RPMI7951 (cell line): ENCODE measurements at places on chromosomes 1 and 21. TPM values are rescaled to one million over a fixed set of nuclear protein-coding genes. Genes with fewer than 3 reads are reported as not detected.

The CTSE gene
- total RNA-seq = 0.60 TPM in 1 of 2 replicates, not detected in the other

- DNase-seq = no peak
Observed at GRCh38 chr21:15289896-15290841, 225.4 kb upstream of the NRIP1 start.

The ARMH1 gene
- 0.29 TPM in 1 of 2 replicates, not detected in the other for total RNA-seq

GRCh38 chr21:46128106-46128932, 27.1 kb downstream of the FTCD start:
- peak; percentile 68 for DNase-seq

DNA sequence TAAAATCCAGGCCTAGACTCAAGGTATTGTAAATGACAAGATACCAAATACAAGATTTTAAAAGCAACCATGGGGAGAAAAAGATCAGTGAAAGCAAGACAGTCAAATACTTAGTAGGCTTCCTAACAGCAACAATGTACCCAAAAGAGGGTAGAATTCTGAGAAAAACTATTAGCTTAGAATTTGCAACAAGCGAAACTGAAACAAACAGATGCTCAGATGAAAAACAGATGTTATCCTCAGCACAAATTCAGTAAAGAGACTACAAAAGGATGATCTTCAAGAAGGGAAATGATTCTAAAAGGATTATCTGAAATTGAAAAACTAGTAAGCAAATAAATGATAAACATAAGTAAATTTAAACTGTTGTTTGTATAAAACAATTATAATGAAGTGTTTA, 40.0 kb downstream of the PDC start:
- DNase-seq = peak; percentile 10

The BEND5 gene
- total RNA-seq = 1.6 and 1.8 TPM in 2 replicates

GRCh38 chr1:169094897-169095569, 11.5 kb upstream of the ATP1B1 start:
- no peak for DNase-seq

- DNase-seq = peak; percentile 24
Observed at GRCh38 chr1:66383168-66383567, 150.8 kb upstream of the SGIP1 start.

The SPATA17 gene
- under 0.01 and 1.6 TPM in 2 replicates for total RNA-seq
